Prostate gland (tissue), 2 donors: ENCODE measurements at places on chromosomes 12 and 14.

GRCh38 chr14:94936901-94937685 is 167.2 kb upstream of the GSC start:
- peak overlapping the region; percentile 6 for H3K4me3 ChIP-seq
- no peak for DNase-seq
- H3K4me1 ChIP-seq: peaks cover 5% of the 10 kb centered on the region
- H3K27ac ChIP-seq: peak overlapping the region; percentile 70
- H3K36me3 ChIP-seq: no peaks in the 10 kb centered on the region

GRCh38 chr14:74585406-74586335 is 26.4 kb downstream of the LTBP2 start:
- H3K27me3 ChIP-seq: no peaks in the 10 kb centered on the region
- DNase-seq: no peak
- no peak overlapping the region for H3K4me3 ChIP-seq
- no peak overlapping the region for H3K27ac ChIP-seq

GRCh38 chr14:66206554-66206953 is 279.6 kb upstream of the CCDC196 start:
- H3K4me3 ChIP-seq: no peak overlapping the region
- H3K4me1 ChIP-seq: no peaks in the 10 kb centered on the region
- no peak for DNase-seq
- no peaks in the 10 kb centered on the region for H3K36me3 ChIP-seq

DNA sequence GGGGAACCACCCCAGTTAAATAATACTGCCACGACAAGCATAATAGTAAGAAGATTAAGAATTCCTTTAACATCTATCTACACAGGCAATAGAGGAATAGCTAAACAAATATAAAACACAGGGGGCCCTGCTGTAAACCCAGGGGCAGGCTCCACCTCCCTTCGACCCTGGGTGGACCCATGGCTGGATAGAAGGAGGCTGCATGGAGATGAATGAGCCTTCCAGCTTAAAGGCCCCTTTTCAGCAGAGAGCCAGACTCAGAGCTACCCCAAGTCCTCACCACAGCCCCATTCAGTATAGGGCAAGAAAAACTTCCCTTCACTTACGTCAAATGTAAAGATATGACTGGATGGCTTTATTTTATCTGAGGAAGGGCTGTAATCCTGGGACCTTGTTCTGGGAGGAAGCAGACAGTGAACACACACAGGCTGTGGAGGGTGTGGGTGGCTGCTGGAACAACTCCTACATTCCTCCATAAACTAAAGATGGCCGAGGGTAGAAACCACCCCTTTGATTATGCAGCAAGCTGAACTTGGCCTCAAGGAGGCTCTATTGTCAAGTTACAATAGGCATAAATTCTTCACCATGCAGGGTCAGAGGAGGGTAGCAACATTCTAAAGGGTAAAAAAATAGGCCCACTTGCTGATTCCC is 30.4 kb downstream of the NUAK1 start:
- no peaks in the 10 kb centered on the region for H3K27me3 ChIP-seq
- H3K4me1 ChIP-seq: no peaks in the 10 kb centered on the region
- no peaks in the 10 kb centered on the region for H3K36me3 ChIP-seq
- no peak for DNase-seq
- no peak overlapping the region for H3K27ac ChIP-seq

DNA sequence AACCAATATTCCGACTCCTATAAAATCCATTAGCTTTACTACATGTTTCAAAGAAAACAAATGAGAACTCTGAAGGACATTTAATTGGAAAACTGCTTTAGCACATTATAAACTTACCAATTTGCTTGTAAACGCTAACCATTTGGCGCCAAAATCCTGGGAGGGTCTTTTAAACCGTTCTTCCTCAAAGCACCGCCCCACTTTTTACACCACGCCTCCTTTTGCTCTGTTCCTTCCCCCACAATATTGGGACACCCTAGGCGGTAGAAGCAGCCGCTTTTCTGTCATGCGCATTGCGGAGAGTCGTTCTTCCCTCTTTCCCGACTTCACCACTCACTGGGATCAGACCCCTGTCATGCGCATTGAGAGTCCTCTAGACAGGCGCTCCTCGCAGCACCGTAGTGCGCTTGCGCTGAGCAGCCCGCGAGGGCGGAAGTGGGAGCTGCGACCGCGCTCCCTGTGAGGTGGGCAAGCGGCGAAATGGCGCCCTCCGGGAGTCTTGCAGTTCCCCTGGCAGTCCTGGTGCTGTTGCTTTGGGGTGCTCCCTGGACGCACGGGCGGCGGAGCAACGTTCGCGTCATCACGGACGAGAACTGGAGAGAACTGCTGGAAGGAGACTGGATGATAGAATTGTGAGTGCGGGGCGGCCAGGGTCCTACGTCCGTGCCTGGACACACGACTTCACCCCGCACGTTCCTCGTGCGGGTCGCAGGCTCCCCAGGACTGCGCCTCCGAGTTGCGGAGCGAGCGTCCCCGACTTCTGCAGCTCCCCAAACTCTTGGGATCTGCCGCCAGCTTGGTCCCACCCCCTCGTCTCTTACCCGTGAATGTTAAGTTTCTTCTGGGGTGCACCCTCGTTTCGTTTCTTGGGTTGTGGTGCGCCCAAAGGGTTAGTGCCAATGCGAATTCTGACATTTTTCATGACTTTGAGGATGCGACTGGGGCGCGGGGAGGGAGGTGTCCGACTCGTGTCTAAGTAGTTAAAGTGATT is at the start of gene TMX1:
TMX1 (plus strand) TSS at position 435 of the 991 bp plus-strand sequence; CDS start at position 481, 46 bp downstream.
- no peaks in the 10 kb centered on the region for H3K36me3 ChIP-seq
- H3K4me3 ChIP-seq: peak within 1 kb of the TSS; percentile 94
- peak within 1 kb of the TSS; percentile 33 for H3K27ac ChIP-seq
- no peaks in the 10 kb centered on the region for H3K27me3 ChIP-seq
- DNase-seq: peak; percentile 92

- H3K27me3 ChIP-seq: no peaks in the 10 kb centered on the region
- H3K36me3 ChIP-seq: no peaks in the 10 kb centered on the region
- H3K27ac ChIP-seq: no peak overlapping the region
Measured at GRCh38 chr12:26717757-26718156, 115.2 kb downstream of the ITPR2 start.

GRCh38 chr14:67285876-67286452 is 44.7 kb downstream of the PALS1 start:
- no peak for DNase-seq
- no peaks in the 10 kb centered on the region for H3K36me3 ChIP-seq
- no peak overlapping the region for H3K4me3 ChIP-seq
- no peak overlapping the region for H3K27ac ChIP-seq
- H3K4me1 ChIP-seq: no peaks in the 10 kb centered on the region
- H3K27me3 ChIP-seq: no peaks in the 10 kb centered on the region

DNA sequence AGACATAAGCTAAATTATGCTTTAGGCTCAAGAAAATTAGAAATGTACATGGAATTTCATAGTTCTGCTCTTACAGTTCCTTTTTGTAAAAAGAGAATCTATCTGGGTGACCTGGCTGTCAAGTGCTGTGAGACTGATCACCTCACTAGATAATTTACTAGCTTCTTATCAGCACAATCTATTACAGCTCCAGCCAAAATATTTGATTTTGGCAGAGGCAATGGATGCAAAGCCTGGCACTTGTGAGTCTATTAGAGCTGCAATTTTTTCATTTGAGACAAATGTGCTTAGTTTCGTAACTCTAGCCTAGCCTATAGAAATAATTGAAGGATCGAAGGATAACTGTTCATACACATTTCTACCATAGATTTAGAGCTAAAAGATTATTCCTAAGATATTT is 927.5 kb downstream of the SLC6A15 start:
- no peak overlapping the region for H3K27ac ChIP-seq
- no peaks in the 10 kb centered on the region for H3K27me3 ChIP-seq
- H3K4me3 ChIP-seq: no peak overlapping the region
- H3K36me3 ChIP-seq: no peaks in the 10 kb centered on the region
- DNase-seq: no peak
- H3K4me1 ChIP-seq: no peaks in the 10 kb centered on the region

DNA sequence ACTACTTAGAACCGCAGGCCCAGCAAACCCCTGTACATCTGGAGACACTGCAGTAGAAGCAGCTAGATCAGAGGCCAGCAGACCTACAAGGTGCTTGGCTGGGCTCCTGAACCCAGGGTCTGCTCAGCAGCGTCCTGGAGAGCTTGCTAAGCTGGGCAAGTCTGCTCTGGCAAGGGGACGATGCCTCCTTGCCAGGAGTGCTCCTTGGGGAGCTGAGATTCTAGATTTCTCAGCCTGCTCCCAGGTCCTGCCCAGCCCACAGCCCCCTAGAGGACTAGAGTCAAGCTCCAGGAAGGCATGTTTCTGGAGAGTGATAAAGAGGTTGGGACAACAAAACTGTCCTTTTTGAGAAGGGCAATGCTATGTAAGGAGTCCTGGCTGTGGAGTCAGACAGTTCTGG is 60.3 kb downstream of the HSPB8 start:
- no peak overlapping the region for H3K27ac ChIP-seq
- H3K27me3 ChIP-seq: no peaks in the 10 kb centered on the region
- H3K36me3 ChIP-seq: no peaks in the 10 kb centered on the region
- no peak overlapping the region for H3K4me3 ChIP-seq

DNA sequence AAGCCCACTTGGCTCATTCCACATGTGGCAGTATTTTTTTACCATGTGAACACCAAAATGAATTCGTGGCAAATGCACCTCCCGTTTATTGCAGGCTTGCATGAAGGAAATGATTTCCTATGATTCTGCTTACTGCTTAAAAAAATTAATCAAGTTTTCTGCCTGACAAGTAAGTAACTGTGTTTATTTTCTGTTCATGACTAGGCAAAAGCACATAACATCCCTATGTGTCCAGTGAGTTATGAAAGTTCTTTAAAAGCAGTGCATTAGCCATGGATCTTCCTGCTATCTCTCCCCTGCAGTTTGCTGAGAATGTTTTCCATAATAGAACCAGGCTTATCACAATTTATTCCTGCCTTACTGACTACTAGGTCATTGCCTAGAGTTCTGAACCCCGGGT is 20.4 kb downstream of the GPR65 start:
- H3K4me3 ChIP-seq: peak overlapping the region; percentile 31
- H3K36me3 ChIP-seq: no peaks in the 10 kb centered on the region
- H3K27me3 ChIP-seq: no peaks in the 10 kb centered on the region
- H3K27ac ChIP-seq: no peak overlapping the region
- H3K4me1 ChIP-seq: no peaks in the 10 kb centered on the region
- no peak for DNase-seq

DNA sequence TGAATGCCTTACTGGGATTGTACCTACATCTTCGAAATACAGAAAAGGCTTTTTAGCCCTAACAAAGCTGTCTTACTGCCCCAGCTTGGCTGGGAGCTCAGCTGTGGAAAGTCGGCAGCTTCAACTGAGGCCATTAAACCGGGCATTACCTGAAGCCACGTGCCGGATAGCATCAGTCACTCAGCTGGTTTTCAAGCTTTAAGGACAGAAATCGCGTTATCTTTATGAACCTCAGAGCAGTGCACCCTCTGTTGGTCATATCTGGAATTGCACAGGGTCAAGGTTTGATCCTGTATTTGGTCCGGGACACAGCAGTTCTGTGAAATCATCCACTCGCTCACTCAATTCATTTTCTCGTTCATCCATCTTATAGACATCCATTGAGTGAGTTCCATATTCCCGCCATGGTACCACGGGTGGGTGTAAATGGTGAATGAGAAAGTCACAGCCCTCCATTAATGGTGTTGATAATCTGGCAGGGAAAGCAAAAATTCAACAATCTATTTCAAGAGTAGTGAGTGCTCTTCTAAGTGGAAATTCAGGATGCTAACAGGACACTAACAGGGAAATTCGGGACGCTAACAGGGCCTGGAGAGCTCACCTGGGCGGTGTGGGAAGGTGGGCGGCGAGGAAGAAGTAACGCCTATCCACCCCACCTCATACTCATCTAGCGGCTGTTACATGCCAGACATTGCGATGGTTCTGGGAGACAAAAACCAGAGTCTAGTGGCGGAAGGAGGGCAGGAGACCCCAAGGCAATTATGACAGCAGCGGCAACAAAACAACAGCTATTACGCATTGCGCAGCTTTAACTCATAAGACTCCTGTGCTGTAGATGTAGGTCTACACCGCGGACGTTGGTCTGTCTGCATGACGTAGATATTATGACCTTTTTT is 60.6 kb upstream of the TCL1A start:
- H3K4me1 ChIP-seq: no peaks in the 10 kb centered on the region
- DNase-seq: peak; percentile 30
- H3K27me3 ChIP-seq: no peaks in the 10 kb centered on the region

- H3K36me3 ChIP-seq: no peaks in the 10 kb centered on the region
- H3K4me1 ChIP-seq: no peaks in the 10 kb centered on the region
- no peak overlapping the region for H3K4me3 ChIP-seq
Measured at GRCh38 chr12:13635709-13636108, 345.7 kb downstream of the GRIN2B start.

GRCh38 chr12:89350630-89351488 is 1.4 kb downstream of the DUSP6 start:
- peaks cover 8% of the 10 kb centered on the region for H3K4me1 ChIP-seq
- no peak for DNase-seq
- peak overlapping the region; percentile 44 for H3K4me3 ChIP-seq
- peak overlapping the region; percentile 90 for H3K27ac ChIP-seq
- no peaks in the 10 kb centered on the region for H3K27me3 ChIP-seq

DNA sequence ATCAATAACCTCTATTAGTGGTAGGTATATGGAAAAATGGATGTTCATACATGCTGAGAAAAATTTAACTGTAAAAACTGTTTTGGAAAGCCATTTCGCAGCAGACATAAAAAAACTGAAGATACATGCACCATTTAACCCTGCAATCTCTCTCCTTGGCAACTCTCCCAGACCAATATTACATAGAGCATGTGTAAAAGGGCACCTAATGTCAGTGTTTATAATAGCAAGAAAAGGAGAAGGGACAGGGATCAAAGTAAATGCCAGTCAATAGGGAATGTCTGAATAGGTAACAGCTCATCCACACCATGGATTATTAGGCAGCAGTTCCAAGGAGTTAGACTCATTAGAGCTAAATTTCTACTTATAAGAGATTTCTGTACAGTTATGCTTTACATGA is 77.2 kb downstream of the BTG1 start:
- no peak overlapping the region for H3K4me3 ChIP-seq
- H3K27me3 ChIP-seq: no peaks in the 10 kb centered on the region
- no peak overlapping the region for H3K27ac ChIP-seq

- no peaks in the 10 kb centered on the region for H3K36me3 ChIP-seq
- no peak overlapping the region for H3K27ac ChIP-seq
- no peaks in the 10 kb centered on the region for H3K4me1 ChIP-seq
- no peaks in the 10 kb centered on the region for H3K27me3 ChIP-seq
- no peak overlapping the region for H3K4me3 ChIP-seq
Measured at GRCh38 chr12:57012600-57013465, 3.5 kb downstream of the TAC3 start.
